ENCODE measurements at places on chromosomes 6 and 20.

GRCh38 chr6:35728683-35729678 lies 7.9 kb upstream of the ARMC12 start:
- no peak for DNase-seq

GRCh38 chr6:165010556-165011535 lies 298.6 kb downstream of the C6orf118 start:
- peak; percentile 78 for DNase-seq

- no peak for DNase-seq
Measured at GRCh38 chr6:31572041-31572911, at the start of gene LTA. TSS of gene LTA (plus strand) at chr6:31572289. CDS start at chr6:31572743, 454 bp downstream.

- DNase-seq, result no peak
Measured at GRCh38 chr6:56739836-56740815, 97.4 kb upstream of the DST start.

- DNase-seq, result no peak
Measured at GRCh38 chr6:1865585-1865984, 255.9 kb downstream of the FOXC1 start.

DNA sequence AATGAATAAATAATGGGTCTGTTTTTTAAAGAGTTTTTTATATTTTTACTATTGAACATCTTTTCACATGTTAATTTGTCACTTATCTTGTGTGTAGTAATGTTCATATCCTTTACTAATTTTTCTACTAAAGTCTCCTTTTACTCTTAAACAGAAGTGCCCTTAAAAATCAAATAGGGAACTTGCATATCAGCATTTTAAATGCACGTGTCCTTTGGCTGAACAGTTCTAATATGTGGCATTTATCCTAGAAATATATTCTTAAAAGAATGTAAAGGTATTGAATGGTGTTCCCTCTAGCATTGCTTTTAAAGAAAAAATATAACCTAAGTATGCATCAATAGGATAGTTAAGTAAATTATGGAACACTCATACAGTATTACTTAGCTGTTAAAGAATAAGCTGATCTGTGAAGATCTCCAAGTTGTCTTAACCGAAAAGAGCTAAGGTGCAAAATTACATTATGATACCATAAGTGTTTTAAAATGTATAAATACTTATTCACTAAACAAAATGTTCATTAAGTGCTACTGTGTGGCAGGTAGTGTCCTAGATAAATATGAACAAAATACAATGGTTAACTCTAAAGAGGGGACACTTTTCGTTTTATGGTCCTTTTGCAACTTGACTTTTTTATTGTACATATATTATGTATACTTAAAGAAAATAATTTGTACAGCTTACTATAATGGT lies 631 bp upstream of the PGBD1 start:
- DNase-seq, result no peak

DNA sequence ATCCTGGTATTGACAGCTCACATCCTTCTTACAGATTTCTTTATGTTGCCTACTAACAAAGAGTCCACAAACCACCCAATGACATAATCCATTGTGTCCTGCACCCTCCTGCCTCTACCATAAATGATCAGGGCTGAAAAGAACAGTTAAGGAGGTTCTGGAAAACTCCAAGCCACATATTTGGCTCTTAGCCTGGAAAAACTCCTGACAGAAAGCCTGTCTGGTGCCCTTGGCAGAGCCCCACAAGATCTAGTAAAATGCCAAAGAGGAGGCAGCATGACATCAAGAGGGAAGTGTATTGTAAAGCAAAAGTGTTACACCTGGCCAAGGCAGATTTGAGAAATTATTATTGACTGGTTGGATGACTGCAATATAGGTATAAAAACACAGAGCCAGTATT lies 126.4 kb upstream of the VGLL2 start:
- DNase-seq, result no peak

- DNase-seq, result no peak
Measured at GRCh38 chr6:155717374-155717773, 261.7 kb upstream of the NOX3 start.

DNA sequence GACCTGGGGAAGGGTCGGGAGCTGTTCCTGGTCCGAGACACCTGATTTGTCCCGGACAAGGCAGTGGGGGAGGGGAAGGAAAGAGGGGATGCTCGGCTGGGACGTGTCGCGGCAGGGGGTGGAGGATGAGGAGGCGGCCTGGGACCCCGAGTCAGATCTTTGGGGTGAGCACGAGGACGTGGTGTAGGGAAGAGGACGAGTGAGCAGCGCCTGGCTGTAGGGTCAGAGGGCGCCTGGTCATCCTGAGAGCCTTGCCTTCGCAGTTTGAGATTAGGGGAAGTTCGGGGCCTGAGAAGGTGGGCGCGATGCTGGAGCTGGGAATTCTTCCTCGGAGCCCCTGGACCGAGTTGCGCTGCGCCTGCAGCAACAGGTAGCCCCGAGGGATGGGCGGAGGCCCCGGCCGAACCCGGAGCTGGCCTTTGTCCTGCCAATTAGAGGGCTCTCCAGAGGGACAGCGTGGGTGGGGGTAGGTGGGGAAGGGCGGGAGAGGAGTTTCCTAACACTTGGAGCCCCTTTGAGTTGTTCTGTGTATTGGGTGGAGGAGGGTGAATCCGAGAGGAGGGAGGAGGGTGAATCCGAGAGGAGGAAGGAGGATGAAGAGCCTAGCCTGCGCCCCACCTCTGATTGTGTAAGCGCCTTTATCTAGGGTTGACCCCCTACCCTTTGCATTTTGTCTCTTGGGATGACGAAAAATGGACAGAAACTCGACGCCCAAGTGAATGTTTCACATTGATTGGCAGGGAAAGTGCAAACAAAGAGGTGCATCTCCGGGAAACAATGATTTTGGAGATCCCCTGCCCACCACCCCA lies 72.0 kb downstream of the SOX4 start:
- no peak for DNase-seq

GRCh38 chr6:46184114-46184513 lies 13.3 kb upstream of the ENPP5 start:
- peak; percentile 95 for DNase-seq

GRCh38 chr6:33124525-33124901 lies 48.7 kb downstream of the HLA-DPB1 start:
- DNase-seq, result no peak

GRCh38 chr6:77326029-77326428 lies 137.3 kb downstream of the HTR1B start:
- DNase-seq, result peak; percentile 27

GRCh38 chr6:32697031-32697430 lies 30.6 kb upstream of the HLA-DQB1 start:
- DNase-seq, result no peak

GRCh38 chr20:62123450-62124118 lies 1.3 kb downstream of the LSM14B start:
- DNase-seq, result peak; percentile 17

- peak; percentile 11 for DNase-seq
Measured at GRCh38 chr6:9140951-9141460, 705.7 kb upstream of the SLC35B3 start.

DNA sequence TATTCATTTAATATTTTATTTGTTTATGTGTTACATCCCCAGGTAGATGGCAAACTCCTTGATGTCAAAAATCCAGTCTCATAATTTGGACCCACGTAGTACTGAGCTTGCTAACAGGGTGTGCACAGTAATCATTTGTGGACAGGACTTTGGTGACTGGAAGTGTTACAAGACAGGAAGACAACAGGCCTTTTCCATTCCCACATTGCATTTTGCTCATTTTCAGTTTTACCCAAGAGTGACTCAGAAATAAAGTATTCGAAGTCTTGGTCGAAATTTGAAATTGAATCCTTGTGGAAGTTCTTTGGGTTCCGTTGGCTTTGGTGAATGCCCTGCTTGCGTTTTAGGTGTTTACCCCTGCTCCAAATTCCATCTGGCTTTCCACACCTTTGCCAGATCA lies 63.0 kb upstream of the THBS2 start:
- DNase-seq, result no peak

- no peak for DNase-seq
Measured at GRCh38 chr20:25117990-25118389, 36.0 kb upstream of the VSX1 start.

- DNase-seq, result peak; percentile 46
Measured at GRCh38 chr6:132813173-132813856, 1.1 kb upstream of the RPS12 start.

DNA sequence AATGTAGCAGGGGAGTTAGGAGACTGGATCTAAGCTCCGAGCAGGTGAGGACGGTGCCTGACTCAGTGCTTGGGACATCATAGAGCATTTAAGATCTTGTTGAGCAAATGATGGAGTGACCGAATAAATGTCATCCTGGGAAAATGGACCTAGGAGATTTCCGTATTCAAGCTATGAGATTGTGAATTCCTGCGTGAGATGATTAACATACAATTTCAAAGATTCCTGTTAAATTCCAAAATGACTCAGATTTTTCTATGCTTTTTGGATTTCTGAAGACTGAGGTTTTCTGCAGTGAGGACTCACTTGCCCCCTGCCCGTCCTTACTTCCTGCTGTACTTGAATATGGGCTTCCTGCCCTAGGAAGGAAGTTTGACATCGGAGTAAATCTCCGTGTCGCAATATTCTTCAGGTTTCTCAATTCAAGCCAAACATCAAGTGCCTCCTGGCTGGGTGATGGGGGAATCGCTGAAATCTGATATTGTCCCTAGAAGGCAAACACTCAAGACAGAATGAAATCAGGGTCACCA lies 5.2 kb downstream of the SYTL3 start:
- DNase-seq, result peak; percentile 87

DNA sequence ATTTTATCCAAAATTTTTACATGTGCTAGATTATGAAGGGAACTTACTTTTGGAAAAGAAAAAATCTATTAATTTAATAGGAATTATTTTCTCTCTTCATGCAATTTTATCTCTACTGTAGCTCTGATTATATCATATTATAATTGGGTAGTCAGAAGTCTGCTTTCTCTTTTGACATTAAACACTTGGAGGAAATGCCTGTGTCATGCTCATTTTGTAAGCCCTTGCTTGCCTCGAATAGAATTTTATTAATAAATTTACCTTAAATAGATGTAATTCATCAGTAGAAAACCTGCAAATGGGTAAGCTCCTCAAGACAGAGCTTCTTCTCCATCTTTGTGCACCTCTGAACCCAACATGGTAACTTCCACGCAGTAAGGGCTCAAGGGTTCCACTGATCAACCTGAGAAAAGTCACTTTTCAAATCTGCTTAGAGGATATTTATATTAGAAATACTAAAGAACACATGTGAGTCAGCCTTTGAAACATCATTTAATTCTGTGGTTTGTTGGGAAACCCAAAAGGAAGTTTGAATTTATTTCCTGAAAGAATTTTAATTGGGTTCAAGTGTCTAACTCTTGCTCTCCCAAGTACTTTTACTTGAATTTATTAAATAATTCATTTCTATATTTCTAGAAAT lies 266.0 kb downstream of the ALDH8A1 start:
- DNase-seq, result peak; percentile 69

GRCh38 chr20:51460569-51461265 lies 81.8 kb downstream of the NFATC2 start:
- no peak for DNase-seq

- peak; percentile 21 for DNase-seq
Measured at GRCh38 chr6:125944434-125944816, 12.1 kb upstream of the HINT3 start.

- DNase-seq, result peak; percentile 76
Measured at GRCh38 chr6:56381801-56382251, 134.4 kb upstream of the COL21A1 start.

- peak; percentile 89 for DNase-seq
Measured at GRCh38 chr6:27138837-27139755, 108.4 kb upstream of the PRSS16 start.

DNA sequence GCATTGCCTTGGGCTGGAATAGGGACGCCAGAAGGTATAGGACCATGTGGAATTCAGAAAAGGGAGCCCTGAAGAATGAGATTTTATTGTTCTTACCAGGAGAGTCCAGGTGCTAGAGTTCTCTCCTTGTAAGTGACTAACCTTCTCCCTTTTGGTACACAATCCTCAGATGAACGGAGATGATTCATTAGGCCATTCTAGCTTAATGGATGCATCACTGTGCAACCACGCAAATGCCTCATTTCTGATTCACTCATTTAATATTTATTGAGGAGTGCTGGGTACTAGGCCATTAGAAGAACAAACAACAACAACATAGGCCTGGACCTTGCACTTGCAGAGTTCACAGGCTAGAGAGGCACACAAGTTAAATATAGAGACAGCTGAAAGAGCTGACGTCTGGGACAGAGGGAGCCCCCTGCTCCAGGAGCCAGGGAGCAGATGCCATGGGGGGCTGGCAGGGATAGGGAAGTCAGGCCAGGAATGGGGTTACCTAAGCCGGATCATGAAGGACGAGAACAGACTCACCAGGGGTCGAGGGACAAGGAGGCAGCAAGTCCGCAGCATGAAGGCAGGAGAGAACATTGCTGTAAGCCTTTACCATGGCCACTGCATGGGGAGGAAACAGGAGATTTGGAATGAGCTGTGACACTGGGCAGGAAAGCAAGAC lies 179.5 kb upstream of the AKAP12 start:
- DNase-seq, result peak; percentile 94

DNA sequence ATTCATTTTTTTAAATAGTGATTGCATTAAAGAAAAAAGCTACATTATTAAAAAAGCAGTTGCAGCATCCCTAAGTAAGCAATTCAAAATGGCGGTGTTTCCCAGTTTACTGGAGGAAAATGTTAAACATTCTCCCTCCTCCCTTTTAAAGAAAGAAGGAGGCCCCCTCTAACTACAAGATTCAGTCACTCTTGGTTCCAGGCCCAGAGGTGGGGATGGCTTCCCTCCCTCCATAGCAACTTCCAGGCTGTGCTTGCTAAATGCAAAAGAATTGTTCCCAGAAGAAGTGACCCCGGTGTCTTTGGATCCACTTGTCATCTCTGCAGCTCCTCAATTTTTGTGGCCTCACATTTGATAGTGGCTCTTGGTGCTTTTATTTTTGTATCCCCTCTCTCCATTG lies 165.9 kb downstream of the SOBP start:
- DNase-seq, result no peak

All from fibroblast of skin of right biceps (primary cell).